Mesothelial cell of epicardium (in vitro differentiated cells): ENCODE measurements at places on chromosomes 13 and 19. TPM values are rescaled to one million over a fixed set of nuclear protein-coding genes. Genes with fewer than 3 reads are reported as not detected.

GRCh38 chr19:33798681-33799111 is 2.0 kb downstream of the KCTD15 start:
- peak overlapping the region; percentile 77 for H3K27ac ChIP-seq
- peak overlapping the region; percentile 69 for H3K4me3 ChIP-seq
- peaks cover 15% of the 10 kb centered on the region for H3K4me1 ChIP-seq

- peaks cover 5% of the 10 kb centered on the region for H3K4me1 ChIP-seq
- H3K4me3 ChIP-seq: no peak overlapping the region
- DNase-seq: no peak
- H3K27me3 ChIP-seq: no peaks in the 10 kb centered on the region
- H3K36me3 ChIP-seq: peaks cover 4% of the 10 kb centered on the region
These were observed 505.6 kb downstream of the MYO16 start for GRCh38 chr13:109135018-109135417.

- DNase-seq: no peak
- no peak overlapping the region for H3K27ac ChIP-seq
- peaks cover 6% of the 10 kb centered on the region for H3K27me3 ChIP-seq
- H3K4me1 ChIP-seq: no peaks in the 10 kb centered on the region
These were observed 288.0 kb upstream of the TMTC4 start for GRCh38 chr13:100962585-100962984.

The CPB2 gene
- total RNA-seq: not detected in 3 replicates

DNA sequence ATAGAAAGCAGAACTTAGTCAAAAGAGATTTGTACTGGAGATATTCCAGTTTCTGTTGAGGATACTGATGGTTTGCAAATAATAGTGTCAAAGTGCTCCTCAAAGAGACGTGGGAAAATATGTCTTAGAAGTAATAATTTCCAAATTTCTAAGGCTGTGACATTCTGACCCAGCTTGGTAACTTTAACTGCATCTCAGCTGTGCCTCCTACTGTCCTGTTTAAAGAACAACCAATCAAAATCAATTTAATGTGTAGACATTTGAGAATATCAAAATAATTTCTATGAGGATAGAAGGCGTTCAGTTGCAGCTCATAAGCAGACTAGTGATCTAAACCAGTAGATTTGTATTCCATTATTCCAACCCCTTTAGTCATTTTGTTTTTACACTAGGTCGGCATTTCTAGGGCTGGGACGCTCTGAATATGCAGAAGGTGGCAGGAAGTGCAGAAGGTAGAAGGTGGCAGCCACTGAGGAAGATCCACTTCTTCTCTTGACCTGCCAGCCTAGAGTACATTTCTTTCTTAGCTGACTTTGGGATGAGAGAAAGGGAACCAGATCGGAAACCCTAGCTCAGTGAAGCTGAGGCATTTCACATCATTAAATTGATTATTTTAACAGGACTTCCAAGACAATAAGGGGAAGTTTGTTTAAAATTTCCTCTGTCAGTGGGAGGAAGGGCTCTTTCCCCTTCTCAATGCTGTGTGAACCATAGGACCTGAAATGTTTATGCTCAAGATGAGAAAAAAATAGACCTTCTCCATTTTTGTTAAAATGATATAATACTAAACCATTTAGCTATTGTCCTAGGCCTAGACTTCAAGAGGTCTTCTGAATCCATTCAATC is 67.5 kb downstream of the COL4A1 start:
- no peaks in the 10 kb centered on the region for H3K27me3 ChIP-seq
- peak overlapping the region; percentile 40 for H3K27ac ChIP-seq
- DNase-seq: no peak

DNA sequence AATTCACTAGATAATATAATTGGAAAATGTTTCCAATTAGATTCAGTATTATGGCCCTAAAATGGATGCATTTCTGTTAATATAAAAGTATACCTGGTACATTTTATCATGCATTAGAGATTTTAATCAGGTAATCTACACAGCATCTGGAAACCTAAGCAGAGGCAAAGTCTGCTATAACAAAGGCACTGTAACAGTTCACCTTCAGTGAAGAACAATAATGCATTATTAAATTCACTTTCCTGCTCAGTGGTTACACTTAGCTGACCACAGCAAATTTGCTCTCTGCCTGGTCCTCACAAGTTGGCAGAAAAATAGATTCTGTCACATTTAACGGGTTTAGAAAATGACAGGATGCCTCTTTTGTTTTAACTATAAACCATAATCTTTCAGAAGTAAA is 326.9 kb downstream of the DACH1 start:
- no peak overlapping the region for H3K27ac ChIP-seq
- no peak overlapping the region for H3K4me3 ChIP-seq
- H3K4me1 ChIP-seq: peaks cover 15% of the 10 kb centered on the region

DNA sequence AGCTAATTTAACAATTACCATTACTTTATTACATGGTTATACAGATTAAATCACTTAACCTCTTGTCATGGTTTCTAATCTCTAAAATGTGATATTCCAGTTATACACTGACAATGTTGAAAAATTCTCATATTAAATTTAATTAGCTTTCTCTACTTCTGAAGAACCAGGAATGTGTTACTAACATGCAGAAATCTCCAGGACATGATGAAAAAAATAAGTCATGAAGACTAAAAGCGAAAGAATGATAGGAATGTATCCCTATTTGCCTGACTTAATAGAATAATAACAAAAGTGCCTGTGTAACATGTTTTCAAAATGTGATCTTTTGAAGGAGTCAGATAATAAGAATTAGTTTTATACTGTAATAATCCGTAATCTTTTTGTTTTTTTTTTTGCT is 2823.7 kb upstream of the PCDH20 start:
- peaks cover 2% of the 10 kb centered on the region for H3K36me3 ChIP-seq
- no peak for DNase-seq
- peak overlapping the region; percentile 49 for H3K27ac ChIP-seq
- H3K4me1 ChIP-seq: peaks cover 28% of the 10 kb centered on the region

- H3K4me3 ChIP-seq: no peak overlapping the region
- no peaks in the 10 kb centered on the region for H3K36me3 ChIP-seq
- H3K27ac ChIP-seq: no peak overlapping the region
- H3K4me1 ChIP-seq: peaks cover 5% of the 10 kb centered on the region
These were observed 462.2 kb upstream of the SLC10A2 start for GRCh38 chr13:103528437-103528836.

The KLC3 gene
- total RNA-seq: 6.4 to 8.0 TPM (median 6.9 TPM) in 3 replicates

GRCh38 chr19:1648920-1649541 is 3.4 kb downstream of the TCF3 start:
- no peaks in the 10 kb centered on the region for H3K27me3 ChIP-seq
- no peak overlapping the region for H3K4me3 ChIP-seq
- H3K27ac ChIP-seq: no peak overlapping the region
- no peak for DNase-seq

DNA sequence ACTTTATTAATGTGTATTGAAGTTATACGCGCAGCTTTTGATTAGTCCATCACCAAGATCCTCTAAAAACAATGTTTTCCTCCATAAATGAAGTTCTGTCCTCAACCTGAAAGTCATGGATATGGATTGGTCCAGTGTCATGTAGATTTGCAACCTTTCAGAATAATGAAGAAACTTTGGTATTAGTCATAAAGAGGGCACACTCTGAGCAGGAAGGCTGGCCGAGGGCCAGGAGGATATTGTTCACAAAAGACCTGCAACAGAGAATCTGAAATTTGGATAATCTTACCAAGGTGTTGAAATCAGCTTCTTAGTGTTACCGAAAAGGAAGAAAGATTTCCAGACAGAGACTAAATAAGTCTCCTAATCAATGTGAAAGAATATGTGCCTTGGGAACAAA is 20.7 kb downstream of the CLDN10 start:
- no peaks in the 10 kb centered on the region for H3K4me1 ChIP-seq
- H3K36me3 ChIP-seq: peaks cover 4% of the 10 kb centered on the region
- H3K4me3 ChIP-seq: no peak overlapping the region
- no peaks in the 10 kb centered on the region for H3K27me3 ChIP-seq

DNA sequence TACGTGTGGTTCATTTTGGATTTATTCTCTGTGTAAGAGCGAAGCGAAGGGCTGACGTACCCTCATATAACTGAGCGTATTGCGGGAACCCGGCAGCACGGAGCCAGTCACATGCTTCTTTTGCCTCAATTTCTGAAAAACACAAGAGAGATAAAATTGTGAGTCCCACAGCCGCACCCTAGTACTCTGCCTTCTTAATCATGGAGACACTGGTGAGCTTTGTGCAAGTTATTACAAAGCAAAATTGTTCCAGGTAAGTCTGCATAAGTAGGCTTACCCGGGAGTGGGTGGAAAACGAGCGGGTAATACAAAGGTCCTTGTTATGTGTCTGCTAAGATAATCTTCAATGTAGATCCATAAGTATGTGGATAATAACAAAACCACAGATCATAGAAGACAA is 118.1 kb downstream of the STARD13 start:
- H3K36me3 ChIP-seq: peaks cover 25% of the 10 kb centered on the region
- no peak for DNase-seq
- H3K27ac ChIP-seq: no peak overlapping the region

DNA sequence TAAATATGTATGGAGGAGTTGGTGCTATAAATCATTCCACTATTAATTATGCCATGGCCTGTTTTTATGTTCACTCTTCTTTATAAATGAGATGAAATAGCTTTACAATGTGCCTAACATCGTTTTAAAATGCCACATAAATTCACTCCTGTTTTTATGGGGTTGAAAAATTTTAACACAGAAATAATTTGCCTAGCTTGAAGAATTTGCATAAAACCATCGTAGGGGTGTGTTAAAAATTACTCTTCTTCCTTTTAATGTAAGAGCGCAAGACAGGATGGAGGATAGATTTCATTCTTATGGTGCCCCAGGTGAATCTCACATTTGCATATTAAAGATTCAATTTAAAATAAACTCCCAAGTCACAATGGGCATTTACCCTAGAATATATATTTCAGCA is 447.8 kb downstream of the OXGR1 start:
- no peak for DNase-seq
- no peaks in the 10 kb centered on the region for H3K36me3 ChIP-seq
- no peak overlapping the region for H3K4me3 ChIP-seq
- peaks cover 6% of the 10 kb centered on the region for H3K27me3 ChIP-seq

The RYR1 gene
- total RNA-seq: 0.20 to 0.49 TPM (median 0.27 TPM) in 3 replicates

- no peak within 1 kb of the TSS for H3K27ac ChIP-seq
- H3K4me1 ChIP-seq: peaks cover 10% of the 10 kb centered on the region
- peak within 1 kb of the TSS; percentile 59 for H3K4me3 ChIP-seq
- no peak for DNase-seq
- no peaks in the 10 kb centered on the region for H3K36me3 ChIP-seq
- H3K27me3 ChIP-seq: peaks cover 37% of the 10 kb centered on the region
These were observed at the start of gene KISS1R for GRCh38 chr19:917323-918151. KISS1R (plus strand) TSS chr19:917333; CDS start chr19:917503, 170 bp downstream.

The TTYH1 gene
- 4.2 to 6.0 TPM (median 5.2 TPM) in 3 replicates for total RNA-seq

The SRRM5 gene
- 0.36 to 0.63 TPM (median 0.58 TPM) in 3 replicates for total RNA-seq

GRCh38 chr13:27053210-27053884 is 118.3 kb downstream of the USP12 start:
- no peak for DNase-seq
- no peak overlapping the region for H3K4me3 ChIP-seq
- no peaks in the 10 kb centered on the region for H3K27me3 ChIP-seq
- H3K27ac ChIP-seq: no peak overlapping the region
- H3K36me3 ChIP-seq: peaks cover 1% of the 10 kb centered on the region

DNA sequence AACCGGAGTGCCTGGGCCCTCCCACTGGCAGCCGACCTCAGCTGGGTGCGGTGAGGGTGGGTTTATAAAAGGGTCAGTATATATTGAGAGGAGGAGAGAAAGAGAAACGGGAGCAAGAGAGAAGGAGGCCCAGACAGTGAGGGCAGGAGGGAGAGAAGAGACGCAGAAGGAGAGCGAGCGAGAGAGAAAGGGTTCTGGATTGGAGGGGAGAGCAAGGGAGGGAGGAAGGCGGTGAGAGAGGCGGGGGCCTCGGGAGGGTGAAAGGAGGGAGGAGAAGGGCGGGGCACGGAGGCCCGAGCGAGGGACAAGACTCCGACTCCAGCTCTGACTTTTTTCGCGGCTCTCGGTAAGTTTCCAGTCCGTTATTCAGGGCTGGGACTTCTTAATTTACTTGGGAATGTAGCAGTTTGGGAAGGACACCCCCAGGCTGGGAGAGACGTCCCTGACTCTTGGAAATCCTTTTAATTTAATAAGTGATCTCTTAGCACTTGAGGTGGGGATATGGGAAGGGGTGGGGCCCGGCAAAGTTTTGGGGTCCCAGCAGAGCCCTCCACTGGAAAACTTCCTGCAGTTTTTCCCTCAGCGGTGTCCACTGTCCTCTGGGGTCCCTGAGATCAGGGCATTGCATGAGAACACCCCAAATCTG is at the start of gene EMP3:
EMP3 (plus strand) TSS at position 288 of the 646 bp plus-strand sequence. CDS start 1,293 bp downstream, outside the sequence.
- DNase-seq: peak; percentile 83
- peak within 1 kb of the TSS; percentile 73 for H3K4me3 ChIP-seq
- H3K27me3 ChIP-seq: no peaks in the 10 kb centered on the region
- peaks cover 61% of the 10 kb centered on the region for H3K4me1 ChIP-seq
- peak within 1 kb of the TSS; percentile 91 for H3K27ac ChIP-seq
- H3K36me3 ChIP-seq: peaks cover 6% of the 10 kb centered on the region

GRCh38 chr19:43901395-43902390 is 33.4 kb downstream of the ZNF45 start:
- H3K27me3 ChIP-seq: no peaks in the 10 kb centered on the region
- H3K4me3 ChIP-seq: peak overlapping the region; percentile 92
- peaks cover 23% of the 10 kb centered on the region for H3K4me1 ChIP-seq
- H3K27ac ChIP-seq: peak overlapping the region; percentile 88
- DNase-seq: peak; percentile 68

DNA sequence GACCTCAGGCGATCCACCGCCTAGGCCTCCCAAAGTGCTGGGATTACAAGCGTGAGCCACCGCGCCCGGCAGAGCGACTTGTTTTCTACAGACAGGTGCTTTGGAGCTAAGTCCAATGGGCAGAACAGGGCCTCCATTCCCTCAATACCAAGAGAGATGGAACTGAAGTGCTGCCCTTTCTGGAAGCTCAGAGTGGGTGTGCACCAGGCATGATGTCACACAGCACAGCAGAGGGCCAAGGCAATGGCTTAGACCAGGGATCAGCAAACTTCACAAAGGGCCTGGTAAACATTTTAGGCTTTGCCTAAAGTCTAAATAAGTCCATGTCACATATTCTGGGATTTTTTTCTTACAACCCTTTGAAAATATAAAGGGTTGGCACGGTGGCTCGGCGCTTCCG is 21.3 kb downstream of the TLE6 start:
- no peak for DNase-seq
- peaks cover 2% of the 10 kb centered on the region for H3K4me1 ChIP-seq
- peaks cover 32% of the 10 kb centered on the region for H3K36me3 ChIP-seq
- H3K27me3 ChIP-seq: peaks cover 2% of the 10 kb centered on the region
- no peak overlapping the region for H3K27ac ChIP-seq

DNA sequence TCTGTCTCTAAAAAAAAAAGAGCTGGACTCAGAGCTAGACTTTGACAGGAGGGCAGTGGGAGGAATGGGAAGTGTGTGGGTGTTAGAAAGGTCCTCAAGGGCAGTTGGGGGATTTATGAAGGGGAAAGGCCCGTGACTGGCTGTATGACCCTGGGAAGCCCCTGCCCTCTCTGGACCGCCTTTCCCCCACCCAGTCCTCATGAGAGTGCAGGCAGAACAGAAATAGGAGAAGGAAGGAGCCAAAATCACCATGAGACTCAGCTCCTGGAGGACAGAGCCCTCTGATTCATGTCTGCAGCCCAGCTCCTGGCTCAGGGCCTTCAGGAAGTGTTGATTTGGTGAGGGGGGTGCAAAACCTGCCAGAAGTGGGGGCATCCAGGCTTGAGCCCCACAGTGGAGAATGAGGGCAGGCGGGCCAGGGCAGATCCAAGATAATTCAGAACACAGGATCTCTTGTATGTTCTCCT is 8.7 kb upstream of the SMG9 start:
- DNase-seq: no peak
- H3K27ac ChIP-seq: no peak overlapping the region
- H3K36me3 ChIP-seq: no peaks in the 10 kb centered on the region
- H3K4me3 ChIP-seq: no peak overlapping the region
- H3K27me3 ChIP-seq: no peaks in the 10 kb centered on the region
- peaks cover 7% of the 10 kb centered on the region for H3K4me1 ChIP-seq
